Hematopoietic multipotent progenitor cell (in vitro differentiated cells): ENCODE measurements at places on chromosomes 5 and 9.

- DNase-seq = no peak
Measured at GRCh38 chr5:115983519-115983918, 21.2 kb downstream of the LVRN start.

- DNase-seq = no peak
Measured at GRCh38 chr9:69542942-69543704, 129.0 kb downstream of the APBA1 start.

- DNase-seq = no peak
Measured at GRCh38 chr9:99752417-99753109, 69.1 kb upstream of the NR4A3 start.

DNA sequence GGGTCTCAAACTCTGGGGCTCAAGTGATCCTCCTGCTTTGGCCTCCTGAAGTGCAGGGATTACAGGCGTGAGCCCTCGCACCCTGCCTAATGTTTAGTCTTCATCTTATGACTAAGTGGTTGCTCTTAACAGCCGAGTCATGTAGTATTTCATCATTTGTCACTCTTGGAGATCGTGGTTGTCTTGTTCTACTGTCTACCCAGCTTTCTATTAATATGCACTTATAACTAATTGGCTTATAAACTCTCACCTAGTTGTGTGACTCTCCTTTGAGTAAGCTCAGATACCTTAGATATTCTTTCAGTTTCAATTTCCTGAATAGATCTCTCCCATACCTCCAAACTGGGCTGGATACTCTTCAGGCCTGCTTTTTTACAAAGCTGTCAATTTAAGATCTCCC lies 19.9 kb downstream of the SLC44A1 start:
- no peak for DNase-seq

GRCh38 chr5:43008363-43009153 lies 31.6 kb downstream of the ANXA2R start:
- DNase-seq = peak; percentile 98

- DNase-seq = no peak
Measured at GRCh38 chr9:112542593-112543292, 56.1 kb downstream of the KIAA1958 start.

GRCh38 chr9:23342291-23342690 lies 483.7 kb downstream of the ELAVL2 start:
- no peak for DNase-seq
